ENCODE measurements at places on chromosomes 7 and 10.

- no peak for DNase-seq
Measured at GRCh38 chr10:36116731-36117130, 474.6 kb upstream of the FZD8 start.

DNA sequence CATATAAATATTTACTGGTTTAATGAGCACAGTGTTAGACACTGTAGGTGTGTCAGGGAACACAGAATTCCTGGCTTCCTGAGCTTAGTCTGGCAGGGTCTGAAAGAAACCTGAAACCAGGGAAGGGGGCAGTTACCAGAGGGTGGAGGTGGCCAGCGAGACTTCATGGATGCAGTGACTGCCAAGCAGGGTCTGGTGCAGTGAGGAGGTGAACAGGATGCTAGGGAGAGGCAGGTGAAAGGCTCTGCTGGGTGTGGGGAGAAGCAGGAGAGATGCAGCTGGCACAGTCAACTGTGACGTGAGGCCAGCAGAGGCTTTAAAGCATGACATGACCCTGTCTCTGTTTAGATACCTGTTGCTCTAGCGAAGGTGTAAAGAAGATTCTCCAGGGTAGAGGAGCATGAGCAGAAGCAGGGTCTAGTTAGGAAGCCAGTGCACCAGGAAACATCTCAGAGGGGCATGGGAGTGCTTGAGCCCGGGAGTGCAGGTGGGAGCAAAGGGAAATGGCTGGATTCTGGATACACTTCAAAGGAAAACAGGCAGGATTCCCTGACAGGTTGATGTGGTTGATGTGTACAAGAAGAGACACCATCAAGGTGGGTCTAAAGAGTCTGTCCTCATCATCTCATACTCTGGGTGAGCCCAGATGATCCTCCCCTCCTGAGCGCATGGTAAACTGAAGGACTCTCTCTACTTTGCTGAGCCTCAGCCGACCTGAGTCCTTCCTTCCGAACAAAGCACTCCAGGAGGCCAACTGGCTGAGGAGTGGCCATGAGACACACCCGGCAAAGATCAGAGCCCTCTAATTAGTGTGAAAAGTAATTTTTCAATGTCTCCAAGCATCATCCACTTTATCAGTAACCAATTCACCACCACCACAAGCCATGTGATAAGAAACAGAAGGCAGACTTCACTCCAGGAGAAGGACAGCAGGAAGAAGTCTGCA lies 186.8 kb downstream of the COBL start:
- DNase-seq, result no peak

DNA sequence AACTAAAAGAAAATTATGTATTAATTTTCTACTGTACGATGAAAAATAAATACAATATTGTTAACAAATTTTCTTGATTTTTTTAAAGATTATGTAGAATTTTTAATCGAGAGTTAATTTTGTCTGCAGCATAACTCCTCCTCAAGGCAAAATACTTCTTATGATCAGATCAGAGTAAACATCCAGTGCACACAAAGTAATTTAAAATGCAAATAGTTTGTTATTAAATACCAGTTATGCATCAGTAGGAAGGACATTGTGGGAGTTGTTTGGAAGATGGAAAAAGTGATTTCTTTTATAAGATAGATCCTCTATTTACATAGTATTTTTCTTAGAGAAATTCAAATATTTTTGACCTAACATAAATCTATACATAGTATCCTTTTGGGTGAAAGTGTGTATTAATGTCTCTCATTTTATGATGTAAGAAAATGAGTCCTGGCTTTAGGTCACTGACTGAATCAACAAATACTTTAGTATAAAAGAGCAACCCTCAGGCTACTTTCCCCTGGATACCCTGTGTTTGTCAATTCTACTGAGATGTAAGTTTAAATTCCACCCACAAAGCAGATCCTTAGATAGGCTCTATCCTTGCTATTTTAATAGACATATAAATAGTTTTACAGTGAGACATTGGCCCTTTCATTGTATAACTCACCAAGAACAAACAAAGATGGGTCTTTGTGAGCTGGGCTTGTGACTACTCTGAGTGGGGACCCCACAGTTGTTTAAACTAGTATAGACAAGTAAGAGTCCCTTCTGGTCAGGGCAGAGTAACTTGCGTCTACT lies 1133.7 kb downstream of the GATA3 start:
- no peak for DNase-seq

GRCh38 chr7:77799078-77799964 lies 748 bp downstream of the PHTF2 start:
- peak; percentile 10 for DNase-seq

DNA sequence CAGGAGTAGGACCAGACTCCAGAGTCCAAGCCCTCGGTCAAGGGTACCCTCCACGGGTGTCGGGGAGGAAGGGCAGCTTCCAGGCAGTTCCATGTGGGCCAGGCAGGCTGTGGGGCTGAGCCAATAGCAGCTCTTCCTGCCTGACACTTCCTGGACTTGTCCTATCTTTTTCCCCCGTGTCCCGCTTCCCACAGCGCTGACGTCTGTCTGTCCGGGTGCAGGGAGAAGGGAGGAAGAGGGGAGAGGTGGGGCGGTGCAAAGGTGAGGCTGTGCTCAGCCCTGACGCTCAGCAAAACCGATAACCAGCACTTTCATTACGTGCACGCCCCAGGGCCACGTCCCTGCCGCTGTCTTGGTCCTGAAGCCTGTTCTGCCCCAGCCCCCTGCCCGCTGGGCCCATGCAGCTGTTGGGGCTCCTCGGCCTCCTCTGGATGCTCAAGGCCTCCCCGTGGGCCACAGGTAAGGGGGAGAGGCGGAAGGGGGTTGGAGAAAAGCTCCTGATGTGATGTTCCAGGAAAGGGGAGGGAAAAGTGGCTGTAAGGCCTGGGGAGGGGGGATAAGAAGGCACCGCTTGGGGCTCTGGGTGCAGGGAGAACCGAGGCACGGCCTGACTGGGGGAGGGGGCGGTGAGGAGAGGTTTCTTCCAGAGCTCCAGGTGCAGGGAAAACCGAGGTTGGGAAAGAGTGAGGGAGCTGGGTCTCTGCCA lies at the start of gene MUC3A:
Gene MUC3A (plus strand): TSS at position 308 of the 706 bp plus-strand sequence. CDS start 91 bp downstream, at position 399.
- DNase-seq, result no peak

DNA sequence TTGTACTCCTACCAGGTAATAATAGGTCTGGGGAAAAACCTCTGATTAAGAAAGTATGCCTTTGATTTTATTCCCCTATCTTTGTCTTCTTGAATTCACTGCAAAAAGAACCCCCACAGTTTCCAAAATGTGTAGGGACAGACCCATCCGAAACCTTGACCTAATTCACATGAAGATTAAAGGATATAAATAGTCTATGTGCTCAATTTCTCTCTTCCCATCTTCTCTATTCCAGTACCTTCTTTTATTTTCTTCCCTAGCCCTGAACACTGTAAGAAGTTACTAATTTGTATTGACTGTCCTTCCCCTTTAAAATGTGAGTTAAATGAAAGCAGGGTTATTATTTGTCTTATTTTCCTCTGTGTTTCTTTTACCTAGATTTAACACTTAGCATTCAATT lies 135.3 kb downstream of the HBP1 start:
- DNase-seq, result no peak

DNA sequence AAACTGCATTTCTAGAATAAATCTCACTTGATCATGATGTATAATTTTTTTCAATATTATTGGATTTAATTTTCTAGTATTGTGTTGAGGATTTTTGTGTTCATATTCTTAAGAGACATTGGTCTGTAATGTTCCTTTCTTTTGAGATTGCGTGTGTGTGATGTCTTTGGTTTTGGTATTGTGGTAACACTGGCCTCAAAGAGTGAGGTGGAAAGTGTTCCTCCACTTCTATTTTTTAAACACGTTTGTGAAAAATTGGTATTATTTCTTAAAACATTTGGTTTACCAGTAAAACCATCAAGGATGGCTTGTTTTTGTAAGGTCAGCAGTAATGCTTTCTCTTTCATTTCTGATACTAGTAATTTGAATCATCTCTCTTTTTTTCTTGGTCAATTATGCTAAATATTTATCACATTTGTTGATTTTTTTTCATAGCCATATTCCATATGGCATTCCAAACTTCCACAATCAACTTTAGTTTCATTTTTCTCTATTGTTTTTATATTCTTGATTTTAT lies 290.2 kb upstream of the CDC14C start:
- DNase-seq, result no peak

- no peak for DNase-seq
Measured at GRCh38 chr10:65670087-65670486, 1255.7 kb upstream of the LRRTM3 start.

GRCh38 chr7:43485580-43485979 lies 97.3 kb upstream of the STK17A start:
- DNase-seq, result no peak

DNA sequence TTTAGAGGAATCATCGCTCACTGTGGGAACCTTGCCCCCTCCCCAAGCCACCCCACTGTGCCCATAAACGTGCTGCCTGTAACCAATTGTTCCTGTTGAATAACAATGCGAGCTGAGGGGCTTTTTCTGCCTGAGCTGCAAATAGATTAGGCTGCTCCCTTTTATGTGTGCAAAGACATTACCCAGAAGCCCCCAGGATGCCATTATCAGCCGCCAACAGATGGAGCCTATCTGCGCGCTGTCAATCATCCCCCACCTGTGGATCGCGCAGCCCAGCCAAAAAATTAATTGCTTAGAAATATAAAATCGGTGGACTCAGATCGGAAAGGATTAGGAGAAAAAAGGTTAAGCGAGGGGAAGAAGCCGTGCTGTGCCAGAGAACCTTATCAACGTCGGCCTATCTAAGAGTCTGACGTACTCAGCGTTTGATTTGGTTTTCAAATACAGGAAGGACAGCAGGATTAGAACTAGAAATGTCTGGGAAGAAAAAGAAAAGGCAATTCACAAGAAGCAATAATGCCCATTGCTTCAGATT lies 167.3 kb upstream of the MYO3A start:
- DNase-seq, result no peak

- peak; percentile 54 for DNase-seq
Measured at GRCh38 chr10:12710594-12711349, 290.7 kb downstream of the CCDC3 start.

DNA sequence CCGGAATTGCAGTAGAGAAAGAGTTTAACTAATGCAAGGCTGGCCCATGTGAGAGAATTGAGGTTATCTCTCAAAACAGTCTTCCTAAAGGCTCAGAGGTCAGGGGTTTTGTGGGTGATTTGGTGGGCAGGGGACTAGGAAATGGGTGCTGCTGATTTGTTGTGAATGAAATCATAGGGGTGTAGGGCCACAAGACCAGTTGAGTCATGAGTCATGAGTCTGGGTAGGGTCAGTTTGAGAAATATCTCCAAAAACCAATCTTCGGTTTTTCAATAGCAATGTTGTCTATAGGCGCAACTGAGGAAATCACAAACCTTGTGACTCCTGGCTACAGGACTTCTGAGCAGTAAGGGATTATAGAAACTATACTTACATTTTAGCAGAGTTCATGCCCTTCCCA lies 460.0 kb upstream of the NRP1 start:
- no peak for DNase-seq

- DNase-seq, result no peak
Measured at GRCh38 chr7:53812135-53812534, 730.0 kb upstream of the VSTM2A start.

DNA sequence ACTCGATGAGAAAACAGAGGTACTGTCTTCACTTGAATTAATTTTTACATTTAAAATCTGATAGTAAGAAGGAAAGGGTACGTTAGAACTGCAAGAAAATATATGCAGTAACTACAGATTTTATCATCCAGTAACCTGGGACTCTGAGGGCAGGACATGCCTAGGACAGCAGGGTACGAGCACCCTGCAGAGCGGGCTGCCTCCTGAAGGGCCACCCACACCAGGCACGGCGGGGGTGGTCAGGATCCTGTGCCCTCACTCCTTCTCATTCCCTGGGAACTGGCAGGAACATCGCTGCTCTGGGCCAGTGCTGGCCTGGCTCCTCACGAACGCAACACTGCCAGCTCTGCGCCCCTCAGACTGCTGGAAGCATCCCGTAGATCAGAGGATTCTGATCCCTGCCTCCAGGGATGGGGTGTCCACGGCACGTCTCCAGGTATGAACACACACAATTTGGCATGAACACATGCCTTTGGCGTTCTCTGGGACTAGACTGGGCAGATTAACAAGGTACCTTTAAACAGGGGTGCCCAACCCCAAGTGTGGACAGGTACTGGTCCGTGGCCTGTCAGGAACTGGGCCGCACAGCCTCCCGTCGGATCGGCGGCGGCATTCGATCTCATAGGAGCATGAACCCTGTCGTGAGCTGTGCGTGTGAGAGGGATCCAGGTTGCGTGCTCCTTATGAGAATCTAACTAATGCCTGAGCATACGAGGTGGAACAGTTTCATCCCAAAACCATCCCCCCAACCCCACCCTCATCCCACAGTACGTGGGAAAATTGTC lies 99.3 kb upstream of the FAM20C start:
- DNase-seq, result no peak

DNA sequence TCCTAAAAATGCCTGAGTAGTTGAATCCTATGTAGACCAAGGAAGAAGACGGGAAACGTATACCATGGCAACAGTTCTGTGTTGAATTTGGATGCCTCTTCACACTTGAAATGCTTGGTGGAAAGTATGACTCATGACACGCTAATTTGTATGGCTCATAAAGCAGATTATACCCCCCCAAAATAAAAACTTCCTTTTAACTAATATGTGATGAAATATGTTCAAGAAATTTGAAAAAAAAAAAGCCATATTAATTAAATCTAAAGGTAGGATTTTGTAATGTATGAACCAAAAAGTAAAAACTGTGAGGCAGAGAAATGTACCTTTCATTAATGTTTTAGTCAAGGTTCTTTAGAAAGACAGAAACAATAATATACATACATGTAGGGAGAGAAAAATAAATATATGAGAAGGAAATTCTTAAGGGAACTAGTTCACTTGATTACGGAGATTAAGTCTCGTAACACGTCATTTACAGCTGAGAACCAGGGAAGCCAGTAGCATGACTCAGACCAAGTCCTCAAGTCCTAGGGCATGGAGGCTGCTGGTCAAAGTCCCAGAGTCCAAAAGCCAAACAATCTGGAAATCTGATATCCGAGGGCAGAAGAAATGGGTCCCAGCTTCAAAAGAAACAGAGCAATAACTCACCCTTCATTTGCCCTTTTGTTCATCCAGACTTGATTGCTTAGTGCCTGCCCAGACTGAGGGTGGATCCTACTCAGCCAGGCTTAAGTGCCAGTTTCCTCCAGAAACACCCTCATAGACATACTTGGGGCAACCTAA lies 485.1 kb downstream of the SEMA3D start:
- no peak for DNase-seq

DNA sequence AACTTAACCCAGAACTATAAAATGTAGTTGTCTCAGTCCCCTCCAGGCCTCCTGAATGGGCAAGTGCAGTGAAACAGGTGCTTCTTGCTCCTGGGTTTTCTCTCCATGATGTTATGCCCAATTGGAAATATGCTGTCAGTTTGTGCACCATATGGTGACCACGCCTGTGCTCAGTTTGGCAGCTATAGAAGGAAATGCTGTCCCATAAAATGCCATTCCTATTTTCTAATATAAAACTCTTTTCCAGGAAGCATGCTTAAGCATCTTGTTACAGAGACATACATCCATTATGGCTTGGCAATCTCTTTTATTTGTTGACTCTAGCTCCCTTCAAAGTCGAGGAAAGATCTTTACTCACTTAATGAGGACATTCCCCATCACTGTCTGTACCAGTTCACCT lies 45.2 kb downstream of the FGFBP3 start:
- no peak for DNase-seq

- DNase-seq, result no peak
Measured at GRCh38 chr10:114412907-114413797, 8.8 kb upstream of the AFAP1L2 start.
